ENCODE measurements at places on chromosomes 1 and 21. TPM values are rescaled to one million over a fixed set of nuclear protein-coding genes. Genes with fewer than 3 reads are reported as not detected.

DNA sequence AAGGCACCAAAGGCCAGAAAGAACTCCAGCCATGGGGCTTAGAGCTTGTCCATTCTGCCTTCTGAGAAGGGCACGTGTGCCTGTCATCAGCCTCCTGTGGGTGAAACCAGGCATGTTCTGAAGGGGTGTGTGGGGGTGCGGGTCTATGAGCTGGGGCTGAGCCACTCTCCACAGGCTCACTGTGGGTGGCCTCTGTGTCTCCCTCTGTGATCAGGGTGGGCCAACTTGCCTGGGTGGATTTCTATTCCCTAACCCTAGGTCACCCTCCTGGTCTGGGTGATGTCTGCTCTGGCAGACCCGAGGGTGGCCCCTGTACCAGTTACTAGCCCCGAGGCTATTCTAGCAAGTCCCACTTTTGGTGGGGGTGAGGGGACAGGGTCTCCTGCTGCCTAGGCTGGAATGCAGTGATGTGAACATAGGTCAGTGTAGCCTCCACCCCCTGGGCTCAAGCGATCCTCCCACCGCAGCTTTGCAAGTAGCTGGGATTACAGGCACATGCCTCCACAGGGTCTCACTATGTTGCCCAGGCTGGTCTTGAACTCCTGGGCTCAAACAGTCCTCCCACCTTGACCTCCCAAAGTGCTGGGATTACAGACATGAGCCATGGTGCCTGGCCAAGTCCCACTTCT lies 94.4 kb downstream of the TRIM11 start:
- DNase-seq, result no peak

DNA sequence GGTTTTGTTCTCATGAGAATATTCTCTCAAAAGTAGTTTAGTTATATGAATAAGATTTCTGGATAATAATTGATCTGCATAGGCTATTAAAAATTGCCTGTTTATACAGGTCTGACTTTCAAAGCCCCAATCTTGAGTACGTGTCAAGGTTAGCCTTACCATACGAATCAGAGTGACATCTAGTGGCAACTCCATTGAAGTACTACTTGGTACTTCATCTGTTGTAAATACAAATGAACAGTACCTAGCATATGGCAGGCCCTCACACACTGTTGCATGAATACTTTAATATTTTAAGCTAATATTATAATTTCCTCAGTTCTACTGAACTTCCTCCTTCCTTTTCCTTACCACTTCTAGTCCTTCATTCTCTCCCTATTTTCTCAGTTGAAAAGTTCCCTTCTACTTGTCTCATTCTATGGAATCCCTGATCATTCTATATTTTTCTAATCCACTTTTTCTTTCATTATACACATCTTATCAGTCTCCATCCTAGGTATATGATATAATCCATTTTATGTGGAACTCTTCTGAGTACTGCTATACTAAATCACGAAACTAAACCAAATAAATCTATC lies 101.2 kb downstream of the AKT3 start:
- DNase-seq, result peak; percentile 19

The ETNK2 gene
- 5.3 TPM for total RNA-seq

The ADGRL4 gene
- total RNA-seq, result 9.3 TPM

The RNU1-2 gene
- 1,358 TPM for total RNA-seq
